ENCODE measurements at places on chromosomes 3 and 15.

- no peak for DNase-seq
Observed at GRCh38 chr3:46674031-46674845, 19.2 kb downstream of the ALS2CL start.

- DNase-seq = no peak
Observed at GRCh38 chr3:120650311-120650710, 31.7 kb downstream of the HGD start.

DNA sequence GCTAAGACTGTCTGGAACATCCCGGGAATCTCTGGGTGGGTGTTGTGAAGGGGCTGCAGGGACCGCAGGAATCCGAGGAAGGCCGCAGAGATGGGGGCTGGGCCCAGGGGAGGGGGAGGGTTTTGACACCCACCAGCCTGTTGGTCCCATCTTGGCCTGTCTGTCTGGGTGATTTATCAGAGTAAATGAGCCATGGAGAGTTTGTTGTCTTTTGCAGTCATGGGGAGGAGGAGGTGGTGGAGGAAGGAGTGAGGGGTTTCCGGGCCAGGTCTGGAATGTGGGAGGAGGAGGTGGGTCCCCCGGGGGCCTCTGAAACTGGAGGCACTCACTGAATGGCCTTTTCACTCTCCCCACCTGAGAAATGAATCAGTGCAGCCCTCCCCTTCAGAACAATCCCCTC is 11.5 kb downstream of the SEMA3F start:
- DNase-seq = no peak

- no peak for DNase-seq
Observed at GRCh38 chr3:124780761-124781475, 50.7 kb downstream of the UMPS start.

GRCh38 chr15:23734862-23735261 is 47.8 kb upstream of the NDN start:
- peak; percentile 44 for DNase-seq

GRCh38 chr3:172869368-172869771 is 118.8 kb downstream of the ECT2 start:
- DNase-seq = no peak

DNA sequence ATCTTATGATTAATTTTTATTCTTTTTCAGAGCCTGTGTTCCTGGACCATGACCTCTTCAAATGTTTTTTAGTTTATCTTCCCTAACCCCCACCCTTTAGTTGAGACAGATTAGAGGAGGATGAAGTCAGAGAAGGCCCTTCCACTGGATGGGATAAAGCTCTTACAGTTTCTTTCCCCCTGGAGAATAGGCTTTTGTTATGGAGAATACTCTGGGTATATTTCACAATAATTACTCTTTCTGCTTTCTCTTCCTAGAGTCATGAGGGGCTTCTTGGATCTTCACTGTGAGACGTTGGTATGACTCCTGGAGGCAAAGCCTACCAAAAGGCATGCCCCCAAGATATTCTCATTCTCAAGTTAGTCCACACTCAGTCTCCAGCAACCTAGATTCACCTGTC is 144.4 kb upstream of the THRB start:
- no peak for DNase-seq

- DNase-seq = no peak
Observed at GRCh38 chr3:24110051-24110450, 165.0 kb downstream of the NR1D2 start.

- no peak for DNase-seq
Observed at GRCh38 chr15:58419803-58420524, 11.8 kb upstream of the LIPC start.

GRCh38 chr3:50161320-50161719 is 6.2 kb downstream of the SEMA3F start:
- DNase-seq = no peak

DNA sequence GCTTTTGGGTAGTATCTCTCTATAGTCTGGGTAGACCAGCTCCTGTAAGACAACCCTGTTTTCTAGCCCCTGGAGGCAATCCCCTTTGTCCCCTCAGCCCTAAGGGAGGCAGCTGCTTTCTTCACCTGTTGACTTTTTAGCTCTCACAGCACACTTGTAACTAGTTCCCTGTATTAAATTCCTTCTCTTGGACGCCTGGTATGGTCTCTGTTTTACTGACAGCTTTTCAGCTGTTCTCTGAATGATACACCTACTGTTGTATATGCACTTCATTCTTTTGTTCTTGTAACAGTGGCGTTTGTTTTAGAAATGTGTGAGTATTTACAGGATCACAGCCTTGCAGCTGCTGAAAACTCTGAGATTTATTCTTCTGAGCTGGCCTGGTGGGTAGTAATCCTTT is 413.0 kb upstream of the RBMS3 start:
- DNase-seq = no peak

- no peak for DNase-seq
Observed at GRCh38 chr3:68228856-68229255, 574.4 kb upstream of the SUCLG2 start.

DNA sequence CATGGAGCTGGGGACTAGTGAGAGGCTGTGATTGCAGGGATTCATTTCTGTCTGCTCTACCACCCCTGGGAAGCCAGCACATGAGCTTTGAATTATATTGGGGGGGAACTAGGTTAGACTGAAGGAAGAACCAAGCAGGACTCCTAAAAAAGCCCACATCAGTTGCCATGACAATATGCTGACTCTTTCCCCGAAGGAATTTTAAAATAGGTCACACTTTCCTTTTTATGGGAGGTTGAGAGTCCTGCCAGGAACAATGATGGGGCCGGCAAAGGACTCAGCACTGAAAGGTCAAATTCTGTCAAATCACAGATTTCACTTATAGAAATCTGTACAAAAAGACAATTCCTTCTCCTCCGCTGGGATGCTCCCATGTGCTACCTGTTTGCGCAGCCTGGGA is 130.8 kb downstream of the ZNF621 start:
- no peak for DNase-seq

DNA sequence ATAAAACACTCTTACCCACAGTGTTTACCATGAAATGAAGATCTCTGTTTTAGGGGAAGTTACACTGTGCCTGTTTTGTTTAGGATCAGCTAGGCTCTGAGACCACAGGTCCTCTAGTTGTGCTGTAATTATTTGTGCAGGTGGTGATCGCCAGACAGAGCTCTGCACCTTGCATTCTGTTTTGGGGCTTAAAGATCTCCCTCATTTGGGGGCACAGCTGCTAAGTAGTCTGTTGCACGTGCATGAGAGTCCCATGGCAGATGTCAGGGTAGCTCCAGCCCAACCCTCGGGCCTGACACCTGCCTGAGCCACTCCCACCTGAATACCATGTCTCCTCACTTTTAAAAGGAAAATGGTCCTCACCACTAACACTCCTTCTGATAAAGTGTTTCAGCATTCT is 12.4 kb downstream of the C3orf20 start:
- no peak for DNase-seq

GRCh38 chr3:187810021-187810446 is 64.8 kb upstream of the BCL6 start:
- DNase-seq = no peak

- DNase-seq = no peak
Observed at GRCh38 chr15:44718180-44718926, 7.0 kb downstream of the B2M start.

DNA sequence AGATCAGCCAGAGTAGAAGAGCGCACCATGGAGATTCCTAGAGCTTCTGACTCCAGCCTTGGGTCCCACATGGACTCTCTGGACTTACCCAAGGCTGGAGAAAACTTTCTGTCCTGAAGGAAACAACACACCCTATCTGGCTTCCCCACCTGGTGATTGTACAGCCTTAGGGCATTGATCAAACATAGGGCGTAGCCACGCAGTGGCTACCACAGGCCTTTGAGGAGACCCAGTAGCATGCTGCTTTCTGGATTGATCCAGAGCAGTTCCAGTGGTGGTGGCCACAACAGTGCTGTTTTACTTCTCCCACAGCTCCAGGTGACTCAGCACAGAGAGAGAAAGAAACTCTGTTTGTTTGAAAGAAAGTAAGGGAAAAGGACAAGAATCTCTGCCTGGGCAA is 23.5 kb downstream of the PYDC2 start:
- no peak for DNase-seq

GRCh38 chr3:193702967-193703366 is 110.0 kb downstream of the OPA1 start:
- no peak for DNase-seq

DNA sequence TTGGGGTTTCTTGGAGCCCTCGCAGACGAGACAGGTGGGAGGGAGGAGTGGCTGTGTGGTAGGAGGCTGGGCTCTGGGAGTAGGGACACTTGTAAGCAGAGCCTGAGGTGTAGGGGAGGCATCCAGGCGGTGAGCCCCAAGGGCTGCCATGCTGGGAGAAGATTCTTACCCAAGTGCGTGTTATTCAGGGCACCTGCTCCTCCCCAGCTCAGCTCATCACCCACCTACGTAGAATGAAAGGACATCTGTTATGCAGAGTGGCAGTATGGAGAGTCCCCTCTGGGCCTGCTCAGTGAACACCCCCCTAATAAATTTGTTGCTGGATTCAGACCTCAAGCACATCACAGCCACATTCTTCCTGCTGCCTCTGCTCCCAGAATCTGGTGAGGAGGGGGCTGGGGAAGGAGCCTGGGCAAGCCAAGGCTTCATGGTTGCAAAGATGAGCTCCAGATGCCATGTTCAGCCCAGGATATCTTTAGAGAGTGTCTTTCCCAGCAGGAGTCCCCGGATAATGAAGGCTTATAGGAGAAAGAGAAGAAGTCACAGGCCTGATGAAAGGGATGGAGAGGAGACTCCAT is 261.8 kb downstream of the EPHB1 start:
- no peak for DNase-seq

DNA sequence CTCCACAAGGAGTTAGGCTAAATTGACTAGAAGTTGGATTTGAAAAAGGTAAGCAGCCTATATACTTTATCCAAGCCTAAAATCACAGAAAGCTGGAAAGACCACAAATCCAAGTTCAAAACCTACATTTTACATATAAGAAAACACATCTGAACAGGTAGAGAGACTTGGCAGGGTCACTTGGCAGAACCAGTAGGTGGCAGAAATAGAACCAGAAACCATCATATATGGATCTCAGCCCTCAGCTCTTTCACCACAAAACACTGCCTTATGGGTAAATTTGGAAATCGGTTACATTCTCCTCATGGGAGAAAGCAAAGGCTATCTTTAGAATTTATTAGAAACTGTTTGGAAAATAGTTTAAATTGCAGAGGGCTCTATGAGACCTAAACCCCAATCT is 44.2 kb downstream of the MKRN2 start:
- DNase-seq = no peak

DNA sequence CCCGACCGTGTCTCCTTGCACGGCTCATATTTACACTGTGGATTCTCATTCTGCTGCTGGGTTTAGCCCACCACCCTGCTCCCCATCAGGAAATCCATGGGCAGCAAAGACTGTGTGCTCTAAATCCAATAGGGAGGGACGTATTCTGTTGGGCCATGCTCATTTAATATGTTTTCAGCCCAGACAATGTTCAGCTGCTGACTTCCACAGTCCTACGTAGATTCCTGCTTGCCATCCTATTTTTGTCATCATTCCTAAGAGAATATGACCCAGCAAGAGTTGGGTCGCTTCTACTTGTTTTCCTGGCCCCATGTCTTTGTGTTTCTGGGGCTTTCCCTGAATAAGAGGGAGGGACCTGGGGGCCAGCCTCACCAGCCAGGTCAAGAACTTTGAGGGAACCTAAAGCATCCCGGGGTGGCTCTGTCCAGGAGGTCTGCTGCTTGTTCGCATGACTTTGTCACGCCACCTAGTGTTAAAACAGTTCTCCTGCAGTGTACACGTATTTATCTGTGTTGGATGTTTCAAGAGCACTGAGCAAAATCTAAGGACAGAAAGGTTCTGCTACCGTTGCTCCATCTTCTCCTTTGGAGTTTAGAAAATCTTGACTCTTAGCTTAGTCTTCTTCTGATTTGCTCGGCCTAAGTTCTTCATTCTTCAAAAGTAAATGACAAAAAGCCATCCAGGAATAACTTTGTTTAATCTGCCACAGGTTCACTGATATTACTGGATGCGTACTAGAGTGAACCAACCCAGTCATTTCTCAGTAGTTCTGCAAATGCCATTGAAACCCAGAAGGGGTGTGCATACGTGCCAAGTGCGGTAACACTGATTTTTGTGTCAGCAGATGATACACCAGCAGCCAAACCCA is 79.8 kb upstream of the NR2E3 start:
- DNase-seq = peak; percentile 23

- DNase-seq = peak; percentile 92
Observed at GRCh38 chr3:73511571-73512525, 112.9 kb downstream of the PDZRN3 start.

GRCh38 chr15:97759363-97759762 is 201.1 kb upstream of the ARRDC4 start:
- no peak for DNase-seq

- DNase-seq = no peak
Observed at GRCh38 chr15:65758242-65758641, 33.9 kb downstream of the DENND4A start.

DNA sequence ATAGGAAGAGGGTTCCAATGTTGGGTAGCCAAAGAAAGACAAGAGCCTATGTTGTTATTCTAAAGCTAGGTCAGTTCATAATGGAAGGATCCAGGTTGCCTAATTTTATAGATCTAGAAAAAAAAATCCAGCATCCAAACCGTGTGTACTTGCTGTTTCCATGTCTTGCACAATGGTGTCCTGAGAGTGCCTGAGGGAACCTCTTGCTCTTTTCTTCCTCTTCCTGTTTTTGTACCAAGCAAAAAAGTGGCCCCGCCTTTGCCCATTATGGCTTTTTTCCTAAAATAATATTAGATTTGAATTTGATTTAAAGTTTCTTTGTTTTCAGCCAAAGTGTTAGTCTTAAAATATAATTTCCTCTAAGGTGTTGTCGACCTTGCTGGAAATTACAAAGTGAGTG is 224.4 kb downstream of the RYR3 start:
- no peak for DNase-seq

DNA sequence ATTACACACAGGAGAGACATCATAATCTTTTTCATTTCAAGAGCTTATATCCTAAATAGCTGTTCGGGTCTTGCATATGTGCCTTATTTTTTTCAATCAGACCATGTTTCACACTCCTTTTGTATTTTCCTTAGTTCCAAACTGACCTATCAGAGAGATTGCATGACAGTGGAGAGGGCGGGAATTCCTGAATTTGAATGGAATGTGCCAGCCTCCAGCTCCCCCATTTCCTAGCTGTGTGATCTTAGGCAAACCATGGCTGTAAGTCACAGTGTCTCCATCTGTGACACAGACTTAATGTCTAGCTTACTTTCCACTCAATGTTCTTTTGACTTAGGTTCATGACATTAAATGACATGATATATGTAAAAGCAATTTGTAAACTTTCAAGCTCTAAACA is 62.0 kb upstream of the CSTA start:
- no peak for DNase-seq

DNA sequence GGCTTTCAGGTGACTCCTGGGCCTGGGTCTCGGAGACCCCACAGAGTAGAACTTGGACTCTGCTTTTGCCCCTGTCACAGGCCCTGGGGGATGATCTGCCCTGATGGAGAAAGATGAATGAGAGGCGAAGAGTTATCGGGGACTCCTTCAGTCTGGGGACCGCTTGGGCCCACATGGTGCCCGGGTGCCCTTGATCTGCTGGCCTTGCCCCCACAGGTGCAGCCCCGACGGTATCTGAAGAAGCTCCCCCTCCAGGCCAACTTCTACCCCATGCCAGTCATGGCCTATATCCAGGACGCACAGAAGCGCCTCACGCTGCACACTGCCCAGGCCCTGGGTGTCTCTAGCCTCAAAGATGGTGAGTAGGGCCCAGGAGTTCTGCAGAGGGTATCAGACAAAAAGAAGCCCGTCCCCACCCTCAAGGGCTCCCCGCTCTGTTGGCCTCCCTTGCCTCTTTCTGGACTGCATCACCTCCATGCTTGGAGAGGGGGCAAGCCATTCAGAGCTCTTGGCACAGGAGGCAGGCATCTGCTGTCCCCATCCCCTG is 10.4 kb downstream of the MAN2A2 start:
- DNase-seq = no peak

Measured in NCI-H526 (cell line).